Fibroblast of upper back skin (primary cell): ENCODE measurements at places on chromosomes 11 and 22.
A peak's percentile ranks its signal among the peaks of the same experiment; 100 is the strongest.

GRCh38 chr11:47980088-47980906, at the start of gene PTPRJ:
Gene PTPRJ, plus strand, starts transcription at chr11:47980559. Its CDS starts 354 bp downstream, at chr11:47980913.
- peak; percentile 48 for DNase-seq

- DNase-seq = no peak
Measured at GRCh38 chr11:63985812-63986155, 454 bp upstream of the OTUB1 start.

DNA sequence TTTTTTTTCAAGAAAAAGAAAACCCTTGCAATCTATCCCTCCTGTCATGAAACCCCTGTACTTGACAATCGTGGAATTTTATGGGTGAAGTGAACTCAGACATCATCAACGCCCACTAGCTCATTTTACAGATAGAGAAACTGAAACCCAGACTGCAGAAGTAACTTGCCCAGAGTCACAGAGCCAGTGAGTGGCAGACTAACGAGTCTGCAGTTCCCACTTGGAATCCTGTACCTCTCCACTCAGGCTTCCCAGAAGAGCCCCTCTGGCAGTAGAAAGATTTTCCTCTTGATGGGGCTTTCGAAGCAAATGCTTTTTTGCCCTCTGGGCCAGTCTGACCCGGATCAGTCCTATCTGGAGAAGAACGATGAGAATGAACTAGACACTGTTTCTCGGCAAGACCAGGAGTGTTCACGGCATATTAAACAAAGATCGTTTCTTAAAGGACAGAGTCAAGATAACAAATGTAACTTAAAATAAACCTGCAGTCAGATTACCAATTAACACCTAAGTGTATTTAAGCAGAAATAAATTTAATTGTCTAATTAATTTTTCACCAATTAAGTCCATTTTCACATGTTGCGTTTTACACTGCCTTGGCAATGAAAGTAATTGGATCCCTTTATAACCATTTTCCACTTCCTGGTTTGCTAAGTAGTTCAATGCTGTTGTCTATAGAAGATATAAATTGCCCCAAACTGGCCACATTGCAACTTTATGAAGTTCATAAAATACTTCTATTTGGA, 61.3 kb upstream of the CREB3L1 start:
- DNase-seq = no peak

DNA sequence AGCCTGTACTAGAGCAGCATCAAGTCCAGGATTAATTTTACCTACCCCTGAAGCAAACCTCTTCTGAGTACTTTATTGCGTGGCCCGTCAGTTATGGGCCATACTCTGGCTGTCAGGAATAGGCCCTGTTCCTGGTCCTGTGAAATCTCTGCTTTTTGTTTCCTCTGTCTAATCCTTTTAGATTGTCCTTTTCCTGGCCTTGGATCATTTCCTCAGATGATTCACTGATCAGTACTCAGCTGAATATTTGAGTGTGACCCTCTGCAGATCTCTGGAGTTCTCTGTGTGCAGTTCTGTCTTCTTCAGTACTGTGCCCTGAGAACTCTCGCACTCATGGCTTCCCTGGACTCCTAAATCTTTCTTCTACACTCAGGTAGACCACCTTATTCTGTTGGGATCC, 123.5 kb downstream of the UVRAG start:
- DNase-seq = peak; percentile 34

GRCh38 chr11:68342459-68343158, 30.2 kb downstream of the LRP5 start:
- DNase-seq = peak; percentile 62

DNA sequence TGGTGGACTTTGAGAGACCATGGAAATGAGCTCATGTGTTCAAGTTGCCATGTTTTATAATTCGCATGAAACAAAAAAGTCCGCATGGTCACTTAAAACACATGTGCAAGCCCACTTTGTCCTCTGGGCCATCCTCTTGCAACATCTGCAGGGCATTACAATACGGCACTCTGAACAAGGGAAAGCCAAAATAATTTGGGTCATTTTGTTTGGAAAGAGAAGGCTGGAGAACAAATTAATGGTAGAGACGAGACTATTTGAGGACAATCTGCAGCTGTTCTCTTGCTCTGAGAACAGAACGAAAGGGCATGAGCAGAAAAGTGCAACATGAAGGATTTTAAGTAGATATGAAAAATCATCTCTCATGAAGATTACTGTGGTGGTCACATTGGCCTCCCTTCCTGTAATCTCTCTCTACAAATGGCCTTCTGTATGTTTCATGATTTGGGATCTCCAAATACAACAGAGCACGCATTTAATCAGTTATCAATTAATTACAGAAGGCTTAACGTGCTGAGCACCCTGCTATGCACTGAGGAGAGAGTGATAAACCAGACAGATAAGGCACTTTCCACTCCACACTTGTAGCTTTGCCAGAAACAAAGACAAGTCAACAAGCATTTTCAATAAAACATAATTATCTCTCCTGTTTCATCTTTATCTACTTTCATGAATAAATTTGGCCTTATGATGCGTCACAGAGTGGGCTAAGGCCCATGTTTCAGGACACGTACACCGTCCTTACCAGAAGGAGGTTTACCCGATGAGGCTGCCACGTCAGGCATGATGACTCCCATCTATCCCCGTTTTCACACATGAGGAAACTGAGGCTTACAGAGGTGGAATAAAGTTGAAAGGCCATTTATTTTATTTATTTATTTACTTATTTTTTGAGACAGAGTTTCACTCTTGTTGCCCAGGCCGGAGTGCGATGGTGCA, 384.1 kb downstream of the LARGE1 start:
- DNase-seq = no peak

- DNase-seq = no peak
Measured at GRCh38 chr11:3227568-3228444, 4.4 kb downstream of the MRGPRE start.

GRCh38 chr11:19181531-19182261, 20.1 kb downstream of the CSRP3 start:
- no peak for DNase-seq

GRCh38 chr11:102849311-102849710, 5.9 kb upstream of the MMP3 start:
- peak; percentile 83 for DNase-seq

DNA sequence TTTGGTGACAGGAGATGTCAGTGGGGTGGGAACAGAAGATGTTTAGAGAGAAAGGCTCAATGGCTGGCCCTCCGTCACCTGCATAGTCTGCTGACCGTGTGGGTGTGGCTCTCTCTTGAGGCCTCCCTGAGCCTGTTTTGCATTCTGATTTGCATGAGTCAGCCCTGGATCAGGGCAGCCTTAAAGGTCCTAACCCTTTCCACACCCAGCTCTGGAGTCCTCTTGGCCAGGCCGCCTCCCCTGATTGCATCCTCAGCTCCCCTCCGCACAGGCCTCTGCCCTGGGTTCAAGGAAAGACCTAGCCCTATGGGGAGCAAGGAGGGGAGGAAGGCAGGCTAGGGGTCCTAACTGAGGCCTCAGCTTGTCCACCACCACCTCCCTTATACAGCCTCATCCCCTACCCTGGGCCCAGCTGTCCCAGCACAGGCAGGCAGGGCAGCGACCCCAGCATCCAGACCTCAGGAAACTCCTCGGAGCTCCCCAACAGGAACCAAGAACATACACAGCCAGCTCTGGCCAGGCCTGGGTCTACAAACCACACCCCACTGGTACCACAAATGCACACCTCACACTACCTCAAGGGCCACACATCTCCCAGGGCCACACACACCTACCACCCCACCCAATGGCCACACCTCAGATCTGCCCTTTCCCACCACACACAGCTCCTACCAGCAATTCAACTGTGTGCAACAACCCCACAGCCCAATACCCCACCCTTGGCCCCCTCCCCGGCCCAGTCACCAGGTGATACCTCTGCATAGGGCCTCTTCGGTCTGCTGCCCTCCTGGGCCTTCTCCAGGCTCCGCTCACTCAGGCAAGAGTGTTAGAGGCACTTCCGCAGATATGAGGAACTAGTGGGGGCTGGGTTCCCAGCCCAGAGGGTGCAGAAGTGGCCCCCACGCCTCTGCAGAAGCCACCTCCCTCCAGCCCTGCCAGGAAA, 13.7 kb downstream of the ARAP1 start:
- DNase-seq = peak; percentile 25

DNA sequence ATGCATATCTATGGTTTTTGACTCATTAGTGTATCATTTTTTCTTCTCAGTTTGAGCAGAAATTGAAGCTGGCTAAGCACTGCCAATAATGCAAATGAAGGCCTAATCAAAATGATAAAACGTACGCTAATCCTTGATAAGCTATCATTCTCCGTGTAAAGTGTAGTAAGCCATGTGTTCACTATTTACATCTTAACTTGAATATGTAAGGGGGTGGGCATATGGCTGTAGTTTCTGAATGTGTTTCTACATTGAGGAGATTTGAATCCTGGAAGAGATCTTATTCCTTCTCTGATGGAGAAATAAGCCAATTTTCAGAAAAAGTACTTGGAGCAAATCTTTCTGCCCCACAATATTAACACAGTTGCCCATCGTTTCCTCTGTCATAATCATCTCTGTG, 351.8 kb upstream of the ANO3 start:
- no peak for DNase-seq

DNA sequence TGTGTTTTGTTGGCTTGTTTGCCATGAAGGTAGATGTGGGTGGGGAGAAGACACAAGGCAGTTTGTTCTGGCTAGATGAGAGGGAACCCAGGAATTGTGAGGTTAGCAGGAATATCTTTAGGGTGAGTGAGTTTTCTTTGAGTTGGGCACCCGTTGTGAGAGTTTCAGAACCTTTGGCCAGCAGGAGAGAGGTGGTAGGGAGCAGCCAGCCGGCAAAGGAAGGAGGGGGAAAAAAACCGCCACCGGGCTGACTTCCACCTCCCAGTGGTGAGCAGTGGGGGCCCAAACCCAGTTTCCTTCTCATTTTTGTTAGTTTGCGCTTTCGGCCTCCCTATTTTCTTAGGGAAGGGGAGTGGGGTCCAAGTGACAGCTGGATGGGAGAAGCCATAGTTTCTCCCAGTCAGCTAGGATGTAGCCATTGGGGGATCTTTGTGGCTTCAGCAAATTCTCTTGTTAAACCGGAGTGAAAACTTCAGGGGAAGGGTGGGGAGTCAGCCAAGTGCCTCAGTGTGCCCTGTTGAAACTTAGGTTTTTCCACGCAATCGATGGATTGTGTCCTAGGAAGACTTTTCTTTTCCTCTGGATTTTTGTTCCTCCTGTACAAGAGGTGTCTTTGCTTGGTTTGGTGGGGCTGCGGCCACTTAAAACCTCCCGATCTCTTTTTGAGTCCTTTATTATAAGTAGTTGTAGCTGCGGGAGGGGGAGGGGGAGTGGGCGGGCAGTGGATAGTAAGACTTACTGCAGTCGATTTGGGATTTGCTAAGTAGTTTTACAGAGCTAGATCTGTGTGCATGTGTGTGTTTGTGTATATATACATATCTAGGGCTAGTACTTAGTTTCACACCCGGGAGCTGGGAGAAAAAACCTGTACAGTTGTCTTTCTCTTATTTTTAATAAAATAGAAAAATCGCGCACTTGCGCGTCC, 1.1 kb upstream of the GCAT start:
- DNase-seq = peak; percentile 42

- no peak for DNase-seq
Measured at GRCh38 chr22:48631288-48631863, 1196.3 kb downstream of the BRD1 start.

- no peak for DNase-seq
Measured at GRCh38 chr11:8354622-8355415, 91.1 kb upstream of the LMO1 start.

GRCh38 chr22:33921525-33922348, 1.5 kb upstream of the LARGE1 start:
- DNase-seq = peak; percentile 66

DNA sequence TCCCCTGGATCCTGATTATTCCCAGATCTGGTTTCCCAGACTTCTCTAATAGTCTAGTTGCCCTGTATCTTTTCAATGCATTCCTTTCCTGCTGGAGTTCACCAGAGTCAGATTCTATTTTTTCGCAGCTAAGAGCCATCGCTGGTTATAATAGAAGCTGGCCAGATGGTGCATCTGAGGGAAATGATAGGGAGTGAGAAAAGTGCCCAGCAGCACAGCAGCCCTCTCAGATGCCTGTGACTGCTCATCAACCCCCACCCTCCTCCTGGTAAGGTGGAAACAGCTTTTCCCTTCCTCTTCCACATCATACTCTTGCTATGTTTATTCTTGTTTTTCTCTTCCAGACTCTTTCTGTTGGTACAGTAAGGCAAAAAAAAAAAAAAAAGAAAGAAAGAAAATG, 12.8 kb downstream of the OR8A1 start:
- no peak for DNase-seq

DNA sequence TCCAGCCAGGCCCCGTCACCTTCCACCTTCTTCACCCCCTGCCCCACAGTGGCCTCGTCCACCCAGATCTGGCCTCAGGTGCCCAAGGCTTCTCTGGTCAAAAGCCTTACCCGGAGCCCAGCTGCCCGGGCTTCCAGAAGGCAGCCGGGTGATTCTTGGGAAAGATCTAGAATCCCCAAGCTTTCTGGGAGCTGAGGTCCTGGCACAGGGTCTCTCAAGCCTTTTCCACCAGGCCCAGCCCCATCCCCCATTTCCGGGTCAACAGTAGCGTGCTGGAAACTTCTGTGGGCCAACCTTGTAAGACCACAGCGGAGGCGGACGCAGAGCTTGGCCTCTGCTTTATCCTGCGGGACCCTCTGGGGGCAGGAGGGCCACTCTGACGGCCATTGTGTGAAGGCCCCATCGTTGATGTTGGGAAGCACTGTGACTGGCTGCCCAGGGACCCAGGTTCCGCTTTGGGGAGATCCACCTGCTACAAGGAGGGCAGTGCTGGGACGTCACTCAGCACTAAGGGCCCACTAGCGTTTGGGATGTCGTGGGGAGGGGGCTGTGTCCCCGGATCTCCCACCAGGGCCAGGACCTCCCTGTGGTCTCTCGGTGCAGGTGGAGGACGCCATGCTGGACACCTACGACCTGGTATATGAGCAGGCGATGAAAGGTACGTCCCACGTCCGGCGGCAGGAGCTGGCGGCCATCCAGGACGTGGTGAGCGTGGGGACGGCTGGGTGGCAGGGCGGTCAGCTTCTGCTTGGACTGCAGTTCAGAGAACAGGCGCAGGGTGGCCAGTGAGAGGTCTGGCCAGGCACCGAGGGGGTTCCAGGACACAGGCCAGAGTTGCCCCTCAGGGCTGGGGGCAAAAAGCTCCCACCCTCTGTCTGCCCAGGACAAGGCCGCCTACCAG, 11.5 kb downstream of the TSPAN32 start:
- no peak for DNase-seq

GRCh38 chr11:69402251-69402887, 79.1 kb upstream of the LINC01488 start:
- DNase-seq = no peak

DNA sequence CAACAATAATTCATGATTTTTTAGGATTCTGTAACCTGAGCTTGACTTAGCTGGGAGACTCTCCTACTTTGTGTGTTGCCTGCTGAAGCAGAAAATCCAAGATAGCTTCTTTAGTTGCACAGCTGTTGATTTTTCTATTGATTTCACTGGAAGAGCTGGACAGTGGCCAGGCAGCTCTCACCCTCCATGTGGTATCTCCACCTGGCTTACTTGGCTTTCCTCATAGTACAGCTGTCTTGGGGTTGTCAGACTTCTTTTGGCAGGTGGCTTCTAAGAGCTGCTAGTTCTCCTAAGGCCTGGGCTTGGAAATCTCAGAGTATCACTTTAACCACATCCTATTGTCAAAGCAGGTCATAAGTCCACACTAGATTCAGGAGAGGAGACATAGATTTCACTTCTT, 130.8 kb upstream of the SPON1 start:
- DNase-seq = no peak
